ENCODE measurements at places on chromosomes 12 and 14.

GRCh38 chr12:24705216-24705615 lies 243.7 kb downstream of the BCAT1 start:
- no peak for DNase-seq

DNA sequence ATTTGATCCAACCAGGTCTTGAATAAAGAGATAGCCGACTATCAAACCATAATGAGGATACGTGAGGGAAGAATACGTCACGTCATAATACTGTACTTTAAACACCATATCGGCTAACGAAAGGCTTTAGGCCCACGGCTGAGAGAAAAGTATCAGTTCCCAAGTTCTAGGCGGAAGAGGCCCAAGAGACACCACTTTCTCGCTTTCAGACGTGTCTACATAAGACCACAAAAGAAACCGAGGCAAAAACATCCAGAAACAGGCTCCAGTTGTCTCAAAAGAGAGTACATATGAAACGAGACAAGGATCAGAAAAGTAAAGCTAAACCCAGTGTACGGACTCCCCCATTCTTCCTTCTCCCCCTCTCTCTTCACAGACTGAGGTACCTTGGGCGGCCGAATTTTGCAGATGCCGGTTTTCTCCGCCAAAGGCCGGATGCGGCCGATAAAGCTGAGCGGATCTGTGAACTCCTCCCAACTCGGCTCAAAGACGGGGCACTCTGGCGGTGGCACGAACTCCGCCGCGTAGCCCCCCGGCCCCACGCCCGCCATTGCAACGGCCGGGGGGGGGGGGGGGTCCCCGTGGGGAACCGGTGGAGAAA lies 479 bp downstream of the KDM5A start:
- no peak for DNase-seq

- no peak for DNase-seq
Measured at GRCh38 chr12:119829439-119829838, 47.7 kb downstream of the CIT start.

GRCh38 chr14:24465368-24465767 lies 22.8 kb upstream of the SDR39U1 start:
- no peak for DNase-seq

DNA sequence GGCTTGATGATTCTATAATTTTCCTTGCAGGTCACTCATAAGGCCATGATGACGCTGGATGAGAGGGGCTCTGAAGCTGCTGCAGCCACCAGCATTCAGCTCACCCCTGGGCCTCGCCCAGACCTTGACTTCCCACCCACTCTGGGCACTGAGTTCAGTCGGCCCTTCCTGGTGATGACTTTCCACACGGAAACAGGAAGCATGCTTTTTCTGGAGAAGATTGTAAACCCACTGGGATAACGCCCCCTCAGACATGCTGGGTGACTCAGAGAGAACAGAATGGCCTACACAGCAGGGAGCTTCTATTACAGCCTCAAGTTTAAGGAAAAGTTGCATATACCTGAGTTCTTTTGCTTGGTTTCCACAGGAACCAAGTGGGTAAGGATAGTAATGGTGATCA lies 34.3 kb downstream of the SERPINA3 start:
- DNase-seq = no peak

GRCh38 chr12:5614256-5614655 lies 182.3 kb downstream of the NTF3 start:
- no peak for DNase-seq

- DNase-seq = no peak
Measured at GRCh38 chr12:114302117-114302516, 103.8 kb downstream of the TBX5 start.

DNA sequence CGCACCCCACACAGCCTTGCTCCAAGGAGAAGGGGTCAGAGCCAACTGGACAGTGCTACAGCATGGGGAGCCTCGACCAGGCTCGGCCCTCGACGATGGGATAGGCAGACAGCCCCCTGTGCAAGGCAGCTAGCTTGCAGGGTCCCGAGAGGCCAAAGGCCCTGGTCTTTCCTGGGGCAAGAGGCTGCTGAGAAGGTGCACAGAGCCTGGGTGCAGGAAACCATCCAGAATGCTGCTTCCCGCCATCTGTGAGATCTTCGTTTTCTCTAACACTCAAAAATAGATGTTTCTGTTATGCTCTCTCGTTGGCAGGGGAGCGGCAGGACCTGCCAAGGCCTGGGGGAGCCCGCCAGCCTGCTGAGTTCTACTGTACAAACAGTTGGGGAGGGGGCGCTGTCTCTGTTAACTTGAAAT lies 168.0 kb upstream of the RTL1 start:
- DNase-seq = no peak

GRCh38 chr14:99966912-99967311 lies 98.3 kb upstream of the EVL start:
- DNase-seq = no peak

DNA sequence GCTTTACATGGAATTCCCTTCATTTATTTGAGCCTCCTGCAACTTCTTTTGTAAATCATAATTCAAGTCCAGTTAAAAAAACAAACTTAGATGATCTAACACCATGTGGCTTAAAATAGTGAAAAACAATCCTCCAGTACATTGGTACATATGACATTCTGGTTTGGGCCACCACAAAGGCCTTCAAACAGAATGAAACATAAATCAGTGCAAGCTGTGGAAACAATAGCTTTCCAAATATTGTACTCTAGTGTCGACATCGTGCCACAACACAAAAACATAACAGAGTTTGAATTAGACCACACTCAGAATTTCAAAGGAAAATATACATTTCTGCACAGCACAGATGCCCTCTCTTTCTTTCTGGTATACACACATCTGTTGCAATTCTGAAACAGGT lies 751.3 kb downstream of the SLC6A15 start:
- DNase-seq = no peak

DNA sequence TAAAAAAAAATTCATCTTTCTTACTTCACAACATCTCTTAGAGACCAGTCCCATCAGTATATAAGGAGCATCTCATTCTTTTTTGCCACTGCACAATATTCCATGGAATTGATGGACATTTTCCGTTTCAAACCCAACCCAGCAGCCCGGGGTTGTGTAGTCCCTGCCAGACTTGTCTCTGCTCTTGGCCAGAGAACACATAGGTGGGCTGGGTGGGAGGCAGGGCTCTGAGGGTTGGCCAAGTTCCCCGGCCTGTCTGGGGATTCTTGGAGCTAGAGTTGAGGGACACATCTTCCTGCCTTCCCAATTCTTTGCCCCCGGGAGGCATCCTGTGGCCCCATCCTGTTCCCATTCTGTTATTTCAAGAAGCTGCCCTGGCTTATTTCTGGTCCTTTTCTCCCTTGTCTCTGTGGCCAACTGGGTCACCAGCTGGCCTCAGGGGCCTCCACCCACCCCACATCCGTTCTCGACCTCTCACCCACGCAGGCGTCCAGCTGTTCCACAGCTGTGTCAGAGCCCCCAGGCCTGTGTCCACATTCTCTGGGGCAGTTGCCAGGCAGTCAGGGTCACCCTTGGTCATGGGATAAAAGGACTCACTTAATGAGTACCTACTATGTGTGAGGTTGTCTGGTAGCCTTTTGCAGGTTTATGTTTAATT lies 52.0 kb upstream of the CCDC63 start:
- no peak for DNase-seq

GRCh38 chr14:90061685-90062126 lies at the start of gene KCNK13:
KCNK13 (plus strand) TSS chr14:90061994; CDS start chr14:90062206, 212 bp downstream.
- DNase-seq = no peak
